ENCODE measurements at places on chromosomes 3 and 15.

GRCh38 chr15:31752065-31752762 lies 278.1 kb upstream of the CHRNA7 start:
- DNase-seq = no peak

DNA sequence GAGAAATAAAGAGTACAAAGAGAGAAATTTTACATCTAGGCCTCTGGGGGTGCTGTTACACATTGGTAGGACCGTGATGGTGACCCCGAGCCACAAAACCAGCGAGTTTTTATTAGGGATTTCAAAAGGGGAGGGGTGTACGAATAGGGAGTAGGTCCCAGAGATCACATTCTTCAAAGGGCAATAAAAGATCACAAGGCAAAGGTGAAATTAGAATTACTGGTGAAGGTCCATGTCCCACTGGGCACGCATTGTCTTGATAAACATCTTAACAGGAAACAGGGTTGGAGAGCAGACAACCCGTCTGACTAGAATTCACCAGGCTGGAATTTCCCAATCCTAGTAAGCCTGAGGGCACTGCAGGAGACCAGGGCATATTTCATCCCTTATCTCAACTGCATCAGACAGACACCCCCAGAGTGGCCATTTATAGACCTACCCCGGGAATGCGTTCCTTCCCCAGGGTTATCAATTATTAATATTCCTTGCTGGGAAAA lies 4.3 kb downstream of the IRAK2 start:
- no peak for DNase-seq

- DNase-seq = no peak
These were observed at the start of gene LSMEM2 for GRCh38 chr3:50278880-50279224. Gene LSMEM2 (plus strand): TSS chr3:50279087. CDS start chr3:50279114, 27 bp downstream.

GRCh38 chr15:61841466-61841865 lies 218.8 kb downstream of the VPS13C start:
- DNase-seq = no peak

DNA sequence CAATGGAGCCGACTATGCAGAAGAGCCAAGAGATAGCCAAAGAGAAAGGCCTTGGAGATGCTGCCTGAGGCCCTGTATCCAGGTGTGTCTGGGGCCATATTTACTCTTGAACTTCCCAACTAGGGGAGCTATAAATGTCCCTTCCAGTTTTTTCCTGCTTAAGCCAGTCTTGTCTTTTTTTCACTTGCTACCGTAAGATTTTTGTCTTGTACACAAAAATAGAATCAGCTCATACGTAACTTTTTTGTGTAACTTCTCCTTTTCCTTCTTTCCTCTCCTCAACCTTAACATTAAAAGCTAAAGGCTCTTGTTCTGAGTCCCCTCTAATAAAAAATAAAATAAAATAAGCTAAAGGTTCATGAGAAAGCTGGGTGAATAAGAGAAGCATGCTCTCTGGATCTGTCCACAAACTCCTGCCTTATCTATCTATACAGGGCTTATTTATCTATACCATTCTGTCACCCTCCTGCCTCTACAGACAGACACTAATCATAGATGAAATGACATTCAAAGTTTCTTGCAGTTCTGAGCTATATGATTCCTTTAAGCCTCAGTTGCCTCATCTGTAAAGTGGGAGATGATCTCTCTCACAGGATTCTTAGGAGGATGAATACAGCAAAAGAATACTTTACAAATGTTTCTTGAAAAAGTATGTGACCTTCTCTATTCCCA lies 4.6 kb downstream of the SUMF1 start:
- DNase-seq = no peak

DNA sequence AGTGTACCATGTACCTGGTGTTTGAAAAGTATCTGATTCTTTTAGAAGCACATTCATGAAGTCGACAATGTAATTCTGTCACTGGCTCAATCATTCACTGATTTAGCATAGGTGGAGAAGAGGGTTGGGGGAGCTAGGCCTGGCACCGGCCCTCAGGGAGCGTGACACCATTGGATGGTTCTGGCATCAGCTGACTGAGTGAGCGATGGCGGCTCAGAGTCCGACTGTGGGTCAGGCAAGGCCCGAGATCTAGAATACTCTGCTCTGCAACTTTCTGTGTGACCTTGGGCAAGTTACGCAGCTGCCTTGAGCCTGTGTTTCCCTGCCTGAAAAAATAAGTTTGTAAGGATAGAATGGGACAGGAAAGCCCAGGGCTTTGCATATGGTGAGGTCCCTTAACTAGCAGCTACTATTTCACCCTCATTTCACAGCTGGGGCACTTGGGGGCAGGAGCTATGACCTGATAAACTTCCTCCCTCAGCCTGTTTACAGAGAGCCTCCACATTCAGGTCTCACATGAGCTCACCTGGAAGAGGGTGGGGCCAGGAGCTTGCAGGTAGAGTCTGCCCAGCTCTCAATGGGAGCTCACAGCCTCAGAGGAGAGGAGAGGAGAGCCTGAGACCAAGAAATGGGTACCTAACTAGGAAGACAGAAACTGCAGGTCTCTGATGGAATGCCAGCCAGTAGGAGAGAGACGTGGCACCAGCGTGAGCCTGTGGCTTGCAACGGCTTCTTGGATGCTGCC lies 153.7 kb upstream of the TLE3 start:
- no peak for DNase-seq

DNA sequence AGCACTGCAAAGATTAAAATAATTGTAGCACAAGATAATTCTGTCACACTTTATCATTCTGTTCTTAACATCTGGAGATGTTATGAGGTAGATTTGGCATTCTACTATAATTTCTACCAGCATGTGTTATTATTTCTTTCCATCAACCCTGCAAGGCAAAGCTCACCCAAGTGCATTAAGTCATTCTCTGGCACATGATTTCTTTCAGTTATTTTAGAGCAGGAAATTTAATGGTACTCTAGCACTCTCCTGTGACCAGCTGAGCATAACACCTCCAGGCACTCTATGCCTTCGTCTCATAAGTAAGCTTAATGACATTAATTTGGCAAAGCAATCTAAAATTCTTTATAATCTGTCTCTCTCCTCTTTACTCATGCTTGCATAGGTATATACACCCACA lies 300.2 kb upstream of the GPR149 start:
- DNase-seq = no peak

GRCh38 chr3:24355806-24356205 lies 138.8 kb downstream of the THRB start:
- no peak for DNase-seq

DNA sequence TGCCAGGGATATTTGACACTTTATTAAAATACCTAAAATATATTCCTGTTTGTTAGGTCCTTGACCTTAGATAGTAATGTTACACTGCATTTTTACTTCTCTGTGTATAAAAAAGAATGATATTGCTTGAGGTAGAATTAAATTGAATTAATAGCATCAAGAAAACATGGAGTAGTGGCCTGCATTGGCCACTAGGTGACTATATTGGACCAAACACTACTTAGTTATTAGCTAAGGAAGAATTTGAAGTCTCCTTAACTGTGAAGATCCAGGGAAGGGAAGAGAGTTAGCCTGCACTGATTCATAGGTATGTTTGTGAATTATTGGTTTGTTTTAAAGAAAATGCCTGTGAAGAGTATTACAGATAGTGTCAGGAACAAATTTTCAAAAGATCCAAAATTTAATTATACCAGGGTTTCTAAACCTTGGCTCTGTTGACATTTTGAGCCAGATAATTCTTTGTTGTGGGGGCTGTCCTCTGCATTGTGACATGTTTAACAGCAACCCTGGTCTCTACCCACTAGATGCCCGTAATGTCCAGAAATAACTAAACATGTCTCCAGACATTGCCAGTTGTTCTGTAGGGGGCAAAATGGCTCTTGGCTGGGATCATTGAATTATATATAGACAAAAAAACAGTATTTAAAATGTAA lies 103.6 kb upstream of the THSD4 start:
- peak; percentile 54 for DNase-seq

DNA sequence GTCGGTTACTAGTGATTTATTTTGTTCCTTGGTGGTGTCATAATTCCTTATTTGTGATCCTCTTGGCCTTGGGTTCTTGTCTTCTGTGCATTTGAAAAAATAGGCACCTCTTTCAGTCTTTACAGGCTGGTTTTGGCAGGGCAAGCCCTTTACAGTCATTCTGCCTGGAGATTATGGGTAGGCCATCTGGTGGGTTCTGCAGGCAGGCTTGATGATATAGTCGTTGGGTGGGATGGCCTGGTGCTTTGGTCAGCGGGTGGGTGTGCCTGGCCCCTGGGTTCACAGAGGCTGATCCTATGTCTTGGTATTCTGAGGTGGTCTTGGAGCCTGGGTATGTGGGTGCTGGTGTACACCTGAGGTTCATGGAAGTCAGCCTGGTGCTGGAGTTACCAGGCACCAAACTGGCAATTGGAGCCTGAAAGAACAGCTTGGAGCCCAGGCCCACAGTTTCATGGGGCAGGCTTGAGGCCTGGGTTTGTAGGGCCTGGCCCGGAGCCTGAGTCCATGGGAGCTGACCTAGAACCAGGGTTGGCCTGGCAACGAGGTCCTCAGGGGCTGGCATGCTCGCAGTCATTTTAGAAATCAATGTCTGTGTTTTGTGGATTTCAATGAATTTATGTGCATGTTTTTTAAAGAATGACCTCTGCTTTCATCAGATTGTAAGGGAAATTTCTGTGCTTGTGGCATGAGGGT lies 63.3 kb downstream of the DOCK3 start:
- DNase-seq = no peak

DNA sequence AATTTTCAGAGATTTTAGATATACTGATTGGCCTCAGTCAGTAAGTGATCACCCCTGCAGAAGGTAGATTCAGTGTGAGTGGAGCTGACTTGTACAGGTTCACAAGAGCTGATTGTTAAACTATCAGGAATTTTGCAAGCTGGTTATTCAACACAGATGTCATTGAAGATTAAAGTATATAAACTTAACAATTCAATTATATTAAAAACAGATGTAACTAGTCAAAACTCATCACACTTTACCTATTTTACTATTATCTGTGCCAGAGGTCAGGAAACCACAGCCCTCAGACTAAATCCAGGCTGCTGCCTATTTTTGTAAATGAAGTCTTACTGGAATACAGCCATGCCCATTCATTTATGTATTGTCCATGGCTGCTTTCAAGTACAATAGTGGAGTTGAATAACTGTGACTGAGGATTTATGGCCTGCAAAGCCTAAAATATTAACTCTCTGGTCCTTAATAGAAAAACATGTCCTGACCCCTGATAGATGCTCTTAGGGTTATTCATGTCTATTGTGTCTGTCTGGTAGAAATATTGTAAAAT lies 429.3 kb upstream of the PDZRN3 start:
- DNase-seq = no peak

DNA sequence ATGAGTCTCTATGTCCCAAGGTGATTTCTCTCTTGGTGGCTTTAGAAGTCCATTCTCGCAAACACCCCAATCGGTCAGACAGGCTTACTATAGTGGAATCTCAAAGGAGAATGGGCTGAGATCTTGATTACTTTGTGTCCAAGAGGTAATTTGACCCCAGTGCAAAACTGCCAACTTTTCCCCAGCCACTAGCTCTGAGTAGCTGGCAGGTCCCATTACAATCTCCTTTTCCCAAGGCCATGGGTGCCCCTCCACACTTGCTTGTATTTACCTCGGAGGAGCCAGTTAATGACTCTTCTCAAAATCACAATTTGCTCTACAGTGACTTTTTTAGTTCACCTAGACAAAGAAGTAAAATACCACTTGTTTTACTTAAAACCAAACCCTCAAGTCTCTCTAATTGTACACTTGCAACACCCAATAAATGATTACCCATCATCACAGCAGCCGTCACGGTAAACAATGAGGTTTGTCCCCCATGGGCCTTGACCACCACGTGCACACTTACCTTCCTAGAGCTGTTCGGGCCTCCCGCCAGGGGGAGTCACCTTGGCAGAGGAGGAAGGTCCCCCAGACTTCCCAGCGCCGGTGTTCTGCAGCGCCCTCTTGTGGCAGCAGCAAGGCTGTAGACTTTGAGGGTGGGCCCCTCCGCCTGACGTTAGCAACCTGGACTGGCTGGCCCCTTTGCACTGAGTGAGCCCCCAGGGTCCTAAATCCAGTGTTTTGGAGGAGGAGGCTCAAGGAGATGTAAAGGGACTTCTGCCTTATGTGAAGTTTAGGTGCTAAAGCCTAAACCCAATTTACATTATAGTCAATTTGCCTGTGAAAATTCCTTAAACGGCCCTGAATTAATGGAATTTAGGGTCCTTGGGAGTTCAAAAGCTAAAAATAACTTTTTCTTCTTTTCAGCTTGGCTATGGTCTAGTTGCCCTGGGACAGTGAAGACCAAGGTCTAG lies 18.7 kb upstream of the HDAC11 start:
- DNase-seq = peak; percentile 38

- DNase-seq = peak; percentile 55
These were observed 103.2 kb downstream of the PPP2R3A start for GRCh38 chr3:136068708-136069107.

DNA sequence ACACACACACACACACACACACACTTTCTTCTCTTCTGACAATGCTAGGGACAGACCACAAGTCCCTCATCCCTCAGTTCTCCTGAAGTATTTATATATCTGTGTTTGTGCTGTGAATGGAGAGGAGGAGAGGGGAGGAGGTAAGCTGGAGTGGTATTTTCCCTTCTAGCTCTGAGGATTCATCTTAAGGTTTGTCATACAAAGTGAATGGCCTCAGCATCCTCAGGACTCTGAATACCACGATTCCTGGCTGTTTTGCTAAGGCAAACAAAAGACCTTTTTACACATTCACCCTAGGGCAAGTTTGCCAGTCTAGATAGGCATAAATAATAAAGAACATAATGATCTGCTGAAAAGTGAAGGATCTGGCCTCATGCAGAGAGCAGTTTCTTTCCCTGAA lies 65.7 kb upstream of the CHMP2B start:
- no peak for DNase-seq

DNA sequence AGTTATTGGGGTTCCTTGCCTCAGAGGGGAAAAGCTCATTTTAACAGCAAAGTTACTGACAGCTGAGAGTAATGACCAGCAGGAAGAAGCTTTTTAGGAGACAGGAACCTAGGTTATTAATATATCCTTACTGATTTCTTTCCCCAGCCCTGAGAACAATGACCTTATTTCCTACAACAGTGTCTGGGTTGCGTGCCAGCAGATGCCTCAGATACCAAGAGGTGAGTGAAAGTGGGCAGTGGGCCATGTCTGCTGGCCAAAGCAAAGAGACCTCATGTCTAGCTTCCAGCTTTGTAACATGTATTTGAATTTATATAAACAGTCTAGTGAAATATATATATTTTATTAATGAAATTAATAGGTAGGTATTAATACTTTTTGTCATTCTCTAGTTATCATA lies 5.0 kb downstream of the CCNDBP1 start:
- DNase-seq = no peak

- DNase-seq = no peak
These were observed 452.1 kb downstream of the RAP2B start for GRCh38 chr3:153614140-153614539.

GRCh38 chr3:61530355-61530754 lies 31.0 kb upstream of the PTPRG start:
- DNase-seq = no peak

GRCh38 chr3:127525373-127525772 lies 65.2 kb downstream of the TPRA1 start:
- DNase-seq = peak; percentile 37
